ENCODE measurements at places on chromosomes 2 and 18.

DNA sequence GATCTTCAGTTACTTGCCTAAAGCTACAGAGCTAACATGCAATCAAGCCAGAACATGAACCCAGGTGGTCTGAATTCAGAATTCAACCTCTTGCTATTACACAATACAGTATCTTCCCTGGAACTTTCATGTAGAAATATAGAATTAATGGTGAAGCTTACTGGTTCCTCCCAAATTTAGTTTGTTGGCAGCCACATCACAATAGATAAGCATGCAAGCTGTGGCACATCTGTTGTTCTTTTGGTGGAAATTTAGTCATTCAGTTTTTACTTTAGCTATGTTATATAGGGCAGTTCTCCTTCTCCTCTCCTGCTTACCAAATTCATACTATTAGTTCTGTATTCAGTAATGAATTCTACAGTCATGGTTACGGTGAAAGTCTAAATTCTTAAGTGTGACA lies 101.0 kb upstream of the RNF152 start:
- DNase-seq, result peak; percentile 12

DNA sequence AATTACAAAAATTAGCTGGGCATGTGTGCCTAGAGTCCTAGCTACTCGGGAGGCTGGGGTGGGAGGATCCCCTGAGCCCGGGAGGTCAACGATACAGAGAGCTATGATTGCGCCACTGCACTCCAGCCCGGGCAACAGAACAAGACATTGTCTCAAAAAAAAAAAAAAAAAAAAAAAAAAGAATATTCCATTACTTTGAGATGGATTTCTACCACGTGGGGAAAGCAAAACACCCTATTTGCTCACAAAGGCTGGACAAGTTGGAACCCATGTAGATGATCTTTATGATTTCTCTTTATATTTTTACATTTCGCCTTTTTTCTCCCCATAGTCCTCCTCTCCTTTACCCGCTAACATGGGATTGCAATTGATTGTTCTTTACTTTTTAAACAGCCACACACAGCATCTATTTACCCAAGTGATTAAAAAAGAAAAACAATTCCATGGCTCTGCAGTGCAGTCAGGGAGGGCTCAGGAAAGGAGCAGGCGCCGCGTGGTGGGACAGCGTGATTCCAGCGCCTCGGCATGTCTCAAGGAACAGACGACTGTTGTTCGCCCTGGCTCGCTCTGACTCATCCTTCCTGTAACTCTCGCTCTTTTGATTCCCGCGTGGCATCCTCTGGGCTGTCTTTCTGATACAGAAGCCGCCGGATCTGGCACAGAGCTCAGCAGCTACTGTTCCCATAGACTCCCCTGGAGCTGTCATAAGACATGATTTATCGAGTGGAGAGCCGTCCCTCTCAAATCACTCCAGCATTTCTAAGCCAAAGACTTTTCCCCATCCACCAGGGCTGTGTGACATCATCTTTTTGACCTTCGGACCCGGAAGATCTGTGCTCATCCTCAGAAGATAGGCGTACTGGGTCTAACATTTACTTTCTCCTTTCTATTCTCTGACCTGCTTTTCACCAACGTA lies 230.4 kb upstream of the AGAP1 start:
- DNase-seq, result peak; percentile 46

- no peak for DNase-seq
These were observed 152.6 kb upstream of the SLC1A4 start for GRCh38 chr2:64836566-64836965.

- DNase-seq, result no peak
These were observed 190.0 kb downstream of the ST6GAL2 start for GRCh38 chr2:106695919-106696318.

DNA sequence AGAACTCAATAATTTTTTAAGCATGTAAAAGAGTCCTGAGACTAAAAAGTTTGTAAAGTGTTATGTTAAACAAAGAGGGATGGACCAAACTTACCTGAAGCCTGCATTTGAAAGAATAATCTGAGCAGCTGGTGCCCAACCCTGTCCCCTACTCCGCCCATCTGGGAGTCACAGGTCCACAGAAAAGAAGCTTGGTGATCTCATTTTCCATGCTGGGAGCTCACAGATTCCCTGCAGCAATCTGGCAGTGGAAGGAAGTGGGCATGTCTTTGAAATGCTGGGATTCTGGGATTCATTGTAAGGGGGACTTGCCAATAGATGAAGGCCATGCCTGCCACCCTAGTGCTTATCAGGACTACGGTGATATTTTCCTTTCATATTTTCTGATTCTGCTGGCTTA lies 17.9 kb downstream of the CDH2 start:
- DNase-seq, result peak; percentile 86

GRCh38 chr18:70289351-70290312 lies 787 bp downstream of the SOCS6 start:
- DNase-seq, result peak; percentile 31

DNA sequence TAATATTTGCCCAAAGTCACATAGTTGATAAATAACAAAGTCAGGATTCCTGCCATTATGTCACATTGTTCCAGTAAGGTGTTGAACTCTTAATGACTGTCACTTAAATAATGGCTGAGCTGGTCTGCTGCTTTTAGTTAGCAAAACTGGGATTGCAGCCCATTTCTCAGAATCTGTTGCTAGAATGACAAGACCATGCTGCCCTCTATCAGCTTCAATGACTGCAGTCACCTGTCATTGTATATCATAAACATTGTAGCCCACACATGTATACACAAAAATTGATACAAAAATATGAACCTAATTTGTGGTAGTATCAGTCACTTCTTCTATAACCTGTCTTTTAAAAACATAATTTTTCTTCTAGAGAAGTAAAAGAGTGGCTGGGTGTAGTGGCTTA lies 121.1 kb downstream of the FAM161A start:
- DNase-seq, result no peak

DNA sequence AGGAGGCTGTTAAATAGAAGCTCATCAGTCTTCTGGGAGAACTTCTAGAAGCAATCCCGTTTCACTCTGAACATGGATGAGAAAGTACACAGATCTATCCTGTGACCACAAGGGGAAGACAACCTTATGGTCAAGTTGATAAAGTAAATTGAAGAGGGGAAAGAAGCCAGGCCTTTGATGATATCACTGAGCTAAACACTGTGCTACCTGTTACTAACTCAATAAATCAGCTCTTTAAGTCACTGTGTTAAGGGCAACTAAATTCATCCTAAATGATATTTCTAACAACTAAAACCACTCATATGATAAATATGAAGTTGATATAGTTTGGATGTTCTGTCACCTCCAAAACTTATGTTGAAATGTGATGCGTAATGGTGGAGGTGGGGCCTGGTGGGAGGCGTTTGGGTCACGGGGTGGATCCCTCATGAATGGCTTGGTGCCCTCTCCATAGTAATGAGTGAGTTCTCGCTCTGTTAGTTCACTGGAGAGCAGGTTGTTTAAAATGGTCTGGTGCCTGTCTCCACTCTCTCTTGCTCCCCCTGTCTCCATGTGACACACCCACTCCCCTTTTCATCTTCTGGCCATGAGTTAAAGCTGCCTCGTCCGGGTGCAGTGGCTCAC lies 23.6 kb downstream of the OLA1 start:
- no peak for DNase-seq

DNA sequence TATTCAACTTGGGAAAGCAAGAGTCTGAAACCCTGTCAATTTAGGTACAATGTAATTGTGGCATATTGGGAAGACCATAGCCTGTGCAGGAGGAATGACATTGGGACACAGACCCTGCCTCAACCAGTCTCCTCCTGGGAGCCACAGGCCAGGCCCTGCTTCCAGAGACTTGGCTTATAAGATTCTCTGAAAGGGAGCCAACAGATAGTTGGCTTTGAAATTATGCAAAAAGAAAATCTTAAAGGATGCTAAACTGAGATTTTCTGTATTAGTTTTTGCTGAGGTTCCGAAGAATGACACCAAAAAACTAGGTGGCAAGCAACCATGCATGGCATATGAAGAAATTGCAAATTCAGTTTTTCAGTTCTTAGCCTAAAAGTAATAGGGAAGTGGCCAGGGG lies 76.4 kb upstream of the CYRIA start:
- no peak for DNase-seq

GRCh38 chr2:101717071-101717845 lies 19.8 kb downstream of the MAP4K4 start:
- DNase-seq, result no peak

GRCh38 chr2:202377207-202377761 lies 1.2 kb downstream of the BMPR2 start:
- peak; percentile 47 for DNase-seq

DNA sequence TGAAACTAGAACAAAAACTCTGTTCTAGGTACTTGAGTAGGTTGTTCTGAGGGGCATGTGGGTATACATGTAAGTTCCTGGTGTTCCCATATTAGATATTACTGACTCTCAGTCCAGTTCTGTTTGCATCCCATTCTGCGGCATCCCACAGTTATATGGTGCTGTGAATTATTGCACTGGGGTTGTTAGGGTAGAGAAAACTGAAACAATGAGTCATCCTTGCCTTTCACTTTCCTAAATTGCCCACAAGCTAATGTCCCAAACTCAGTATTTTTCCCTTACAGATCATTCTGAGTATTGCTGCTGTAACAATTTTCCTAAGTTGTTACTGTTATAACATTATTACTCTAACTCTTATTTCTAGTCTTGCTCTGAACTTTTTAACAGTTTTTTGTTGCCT lies 3.0 kb downstream of the WDR75 start:
- DNase-seq, result no peak

Measured in cerebellar cortex (tissue), 1 donor.